ENCODE measurements at places on chromosomes 11 and 22. TPM values are rescaled to one million over a fixed set of nuclear protein-coding genes. Genes with fewer than 3 reads are reported as not detected.

DNA sequence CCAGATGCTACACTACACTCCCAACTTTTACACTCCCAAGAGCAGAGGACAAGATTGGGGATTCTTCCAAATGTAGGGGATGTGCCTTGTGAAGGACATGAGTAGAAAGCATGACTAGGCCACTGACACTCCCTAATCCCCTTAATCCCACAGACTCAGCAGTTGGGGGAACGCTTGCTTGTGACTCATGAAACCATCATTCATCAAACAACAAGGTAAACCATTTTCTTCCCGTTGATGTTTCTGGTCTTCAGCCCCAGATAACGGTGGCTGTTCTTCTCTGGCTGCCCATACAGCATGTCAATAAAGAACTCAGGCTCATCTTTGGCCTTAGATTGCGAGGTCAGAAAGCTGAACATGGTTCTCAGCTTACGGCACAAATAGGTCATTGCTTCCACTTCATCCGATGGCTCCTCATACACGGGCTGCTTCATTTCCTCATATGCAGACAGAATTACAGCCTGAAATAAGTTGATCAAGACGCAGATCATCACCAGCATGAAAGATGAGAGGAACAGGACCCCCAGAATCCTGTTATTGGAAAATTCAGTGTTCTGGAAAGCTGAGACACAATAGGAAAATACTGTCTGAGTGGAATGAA, 6.4 kb upstream of the CDPF1 start:
- no peak for DNase-seq

GRCh38 chr11:3165152-3165705, at the start of gene OSBPL5:
Gene OSBPL5, minus strand, starts transcription at chr11:3165310. Its CDS starts 36,162 bp downstream, at chr11:3129148.
- peak; percentile 79 for DNase-seq

Gene OR52N4
- not detected for total RNA-seq

DNA sequence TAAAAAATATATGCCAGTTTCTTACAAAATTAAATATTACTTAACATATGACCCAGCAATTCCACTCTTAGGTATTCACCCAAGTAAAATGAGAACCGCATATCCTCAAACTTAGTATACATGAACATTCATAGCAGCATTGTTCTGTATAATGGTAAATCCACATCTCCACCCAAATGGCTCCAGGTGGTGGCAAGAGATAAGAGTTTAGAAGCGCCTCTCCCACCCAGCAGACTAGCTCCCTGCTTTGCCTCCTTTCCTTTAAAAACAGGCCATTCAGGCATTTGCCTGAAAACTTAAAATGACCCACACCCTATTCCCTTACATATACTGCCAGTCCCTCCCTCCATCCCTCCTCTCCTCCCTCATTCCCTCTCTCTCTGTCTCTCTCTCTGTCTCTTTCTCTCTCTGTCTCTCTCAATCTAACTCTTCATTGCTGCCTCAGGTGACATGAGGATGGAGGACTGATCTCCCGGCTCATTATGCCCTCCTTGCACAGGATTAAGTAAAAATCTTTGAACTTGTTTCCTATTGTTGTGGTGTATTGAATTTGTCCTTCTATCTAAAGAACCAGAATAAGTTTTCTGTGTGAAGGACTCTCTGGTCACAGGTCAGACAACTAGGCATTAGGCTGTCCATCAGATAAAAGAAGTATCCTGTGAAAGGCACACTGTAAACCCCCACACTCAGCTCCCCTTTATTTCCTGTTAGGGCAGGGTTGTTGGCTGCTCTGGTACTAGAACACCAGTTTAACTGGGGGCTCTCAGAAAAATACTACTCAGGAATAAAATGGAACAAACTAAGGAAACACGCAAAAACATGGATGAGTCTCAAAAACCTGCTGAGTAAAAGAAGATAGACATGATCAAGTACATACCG, 48.3 kb downstream of the RRP8 start:
- no peak for DNase-seq

DNA sequence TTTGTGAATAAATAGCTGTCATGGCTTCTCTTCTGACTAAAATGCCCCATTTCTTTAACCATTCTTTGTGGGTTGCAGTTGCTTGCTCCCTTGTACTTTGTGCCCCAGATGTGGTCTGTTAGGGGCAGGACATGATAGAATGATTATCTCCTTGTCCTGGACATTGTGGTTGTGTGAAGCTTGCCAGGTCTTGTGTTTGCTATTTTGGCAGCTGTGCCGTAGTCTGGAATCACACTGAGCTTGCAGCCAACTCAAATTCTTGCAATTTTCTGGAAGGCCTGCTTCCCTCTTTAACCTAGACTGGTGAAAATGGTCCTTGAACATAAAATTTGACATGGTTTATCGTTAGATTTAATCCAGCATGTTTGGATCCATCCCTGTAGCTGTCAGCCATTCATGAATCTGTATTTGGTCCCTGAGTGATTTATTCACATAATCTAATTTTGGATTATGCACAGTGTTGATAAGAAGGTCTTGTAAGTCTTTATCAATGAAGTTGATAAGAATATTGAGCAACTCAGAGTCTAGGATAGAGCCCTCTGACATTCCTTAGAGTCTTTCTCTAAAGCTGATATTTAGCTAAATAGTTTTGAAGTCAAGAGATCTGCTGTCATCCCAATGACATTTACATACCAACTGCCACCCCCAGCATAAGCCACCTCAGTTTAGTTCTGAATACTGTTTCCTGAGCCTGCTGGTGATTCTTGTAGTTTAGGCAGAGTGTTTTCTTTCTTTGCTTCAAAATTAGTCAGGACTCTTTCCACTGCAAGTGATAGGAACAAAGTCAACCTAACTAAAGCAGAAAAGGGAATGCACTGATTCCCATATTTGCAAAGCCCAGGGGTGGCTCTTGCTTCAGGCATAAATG, 9.8 kb downstream of the SPON1 start:
- DNase-seq, result no peak

Gene TTLL8
- not detected for total RNA-seq

GRCh38 chr22:22422629-22423112, 85.9 kb downstream of the ZNF280B start:
- DNase-seq, result peak; percentile 71

DNA sequence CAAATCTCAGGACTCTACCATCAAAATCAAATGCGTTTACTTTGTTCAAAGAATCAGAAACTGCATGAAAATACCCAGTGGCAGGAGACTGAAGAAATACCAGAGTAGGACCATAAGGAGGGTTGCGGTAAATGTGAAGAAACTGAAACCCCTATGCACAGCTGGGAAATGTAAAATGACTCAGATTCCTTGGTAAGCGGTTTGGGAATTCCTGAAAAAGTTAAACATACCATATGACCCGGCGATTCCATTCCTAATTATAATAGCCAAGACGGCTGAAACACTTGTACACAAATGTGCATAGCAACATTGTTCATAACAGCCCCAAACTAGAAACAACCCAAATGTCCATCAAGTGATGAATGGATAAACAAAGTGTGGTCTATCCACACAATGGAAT, 114.1 kb upstream of the GRAMD1B start:
- no peak for DNase-seq

DNA sequence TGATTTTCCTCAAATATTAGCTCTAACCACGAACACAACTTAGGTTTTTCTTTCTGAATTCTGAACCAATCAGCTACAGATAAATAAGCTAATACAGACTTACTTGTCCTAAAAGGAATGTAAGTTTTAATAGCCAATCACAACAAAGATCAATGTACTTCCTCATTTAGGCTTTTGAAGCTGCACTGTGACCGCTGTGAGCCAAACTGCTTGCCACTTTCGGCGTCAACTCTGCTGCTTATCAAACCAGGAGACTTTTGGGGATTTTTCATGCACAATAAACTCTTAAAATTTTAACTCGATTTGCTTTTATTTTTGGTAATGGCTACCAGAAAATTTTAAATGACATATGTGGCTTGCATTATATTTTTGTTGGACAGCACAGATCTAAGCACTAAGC, 92.5 kb downstream of the TMPRSS5 start:
- DNase-seq, result no peak

DNA sequence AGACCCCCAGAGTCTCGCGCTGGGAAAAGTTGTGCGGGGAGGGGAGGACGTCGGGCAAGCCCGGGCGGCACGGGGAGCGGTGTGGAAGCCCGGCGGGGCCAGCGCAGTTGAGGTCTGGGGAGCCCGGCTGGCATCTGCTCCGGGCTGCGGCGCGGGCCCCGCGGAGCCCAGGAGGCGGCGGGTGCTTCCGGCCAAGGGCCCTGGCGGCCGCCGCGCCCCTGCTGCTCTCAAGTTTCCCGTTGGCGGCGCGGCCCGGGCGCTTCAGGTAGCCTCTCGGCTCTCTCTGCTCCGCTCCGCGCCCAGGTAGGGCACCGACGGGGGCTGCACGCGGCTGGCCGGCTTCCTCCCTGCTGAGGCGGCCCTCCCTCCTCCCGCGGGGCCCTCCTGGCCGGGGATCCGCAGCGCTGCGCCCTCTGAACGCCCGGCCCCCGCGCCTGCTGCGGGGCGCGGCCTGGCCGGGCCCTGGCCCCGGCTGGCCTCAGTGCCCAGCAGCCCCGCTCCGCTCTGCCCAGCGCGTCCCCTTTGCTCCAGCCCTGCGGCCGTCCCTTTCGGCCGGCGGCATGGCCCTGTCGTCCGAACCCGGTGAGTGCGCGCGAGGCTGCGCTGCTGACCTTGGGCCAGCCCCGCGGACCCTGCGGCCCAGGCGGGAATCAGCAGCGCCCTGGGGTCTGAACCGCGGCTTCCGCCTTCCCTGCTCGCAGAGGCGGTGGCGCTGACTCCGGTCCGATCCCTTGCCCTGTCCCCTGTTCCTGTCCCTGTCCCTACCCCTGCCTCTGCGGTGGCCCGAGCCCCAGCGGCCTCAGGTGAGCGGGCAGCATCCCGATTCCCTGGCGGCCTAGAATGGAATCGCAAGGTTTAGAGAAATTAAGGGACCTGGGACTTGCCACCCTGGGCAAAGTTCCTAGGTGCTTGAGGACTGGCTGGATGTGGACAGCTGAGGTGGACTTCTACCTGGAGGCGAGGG, 4.3 kb upstream of the AMPD3 start:
- DNase-seq, result no peak

Gene TRIM51
- not detected for total RNA-seq

Gene CALCB
- 22.3 TPM for total RNA-seq
